ENCODE measurements at places on chromosomes 5 and 9.

DNA sequence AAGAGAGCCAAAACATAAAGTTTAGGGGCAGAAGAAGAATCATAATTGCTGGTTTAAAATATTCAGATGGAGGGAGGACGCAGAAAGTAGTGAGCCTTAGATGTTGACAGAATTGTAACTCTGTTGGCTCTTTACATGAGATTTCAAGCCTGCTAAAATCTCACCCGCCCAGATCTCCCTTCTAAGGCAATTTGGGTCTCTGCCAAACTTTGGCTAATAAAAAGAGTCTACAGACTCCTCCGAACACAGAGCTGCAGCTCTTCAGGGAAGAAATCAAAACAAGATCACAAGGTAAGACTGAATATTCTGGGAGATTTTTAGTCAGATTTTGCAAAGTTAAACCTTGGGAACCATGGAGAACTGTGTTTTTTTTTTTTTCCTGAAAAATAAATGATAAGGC lies at the start of gene IL33:
IL33 (plus strand) TSS at position 246 of the 400 bp plus-strand sequence. CDS start 25,888 bp downstream, outside the sequence.
- DNase-seq: no peak

DNA sequence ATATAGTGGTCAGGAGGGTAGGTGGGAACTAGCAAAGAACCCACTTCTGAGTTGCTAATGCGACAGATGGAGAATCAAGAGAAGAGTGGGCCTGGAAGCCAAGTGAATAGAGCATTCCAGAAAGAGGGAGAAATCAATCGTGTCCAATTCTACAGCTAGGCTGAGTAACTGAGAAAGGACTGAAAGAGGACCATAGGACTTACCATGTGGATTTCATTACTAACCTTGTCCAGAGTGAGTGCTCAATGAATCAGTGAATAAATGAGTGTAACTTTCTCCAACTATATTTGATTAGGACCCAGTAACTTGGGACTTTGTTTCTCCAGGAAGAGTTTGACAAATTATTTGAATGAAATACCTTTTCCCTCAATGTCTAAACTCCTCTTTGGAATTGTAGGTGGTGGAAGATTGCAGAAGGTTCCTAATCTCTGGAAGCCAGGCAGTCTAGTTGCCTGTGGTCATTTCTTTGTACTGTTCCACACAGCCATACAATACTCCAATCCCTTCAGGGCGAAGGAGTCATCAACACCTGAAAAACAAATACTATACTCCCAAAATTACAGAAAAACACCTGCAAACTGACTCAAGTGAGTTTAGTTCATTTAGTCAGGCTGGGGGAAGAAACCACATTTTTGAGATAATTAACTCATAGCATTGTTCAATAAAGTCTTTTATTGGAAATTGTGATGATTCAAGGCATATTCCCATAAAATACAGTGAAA lies 2.6 kb upstream of the F2RL1 start:
- no peak for DNase-seq

DNA sequence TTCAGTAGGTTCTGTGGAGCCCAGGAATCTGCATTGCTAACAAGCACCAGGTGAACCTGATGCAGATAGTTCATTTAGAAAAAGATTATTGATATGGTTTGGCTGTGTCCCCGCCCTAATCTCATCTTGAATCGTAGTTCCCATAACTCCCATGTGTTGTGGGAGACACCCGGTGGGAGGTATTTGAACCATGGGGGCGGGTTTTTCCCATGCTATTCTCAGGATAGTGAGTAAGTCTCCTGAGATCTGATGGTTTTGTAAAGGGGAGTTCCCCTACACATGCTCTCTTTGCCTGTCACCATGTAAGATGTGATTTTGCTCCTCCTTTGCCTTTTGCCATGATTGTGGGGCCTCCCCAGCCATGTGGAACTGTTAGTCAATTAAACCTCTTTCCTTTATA lies 212.0 kb downstream of the RAB3C start:
- DNase-seq: no peak

- no peak for DNase-seq
Measured at GRCh38 chr9:114791736-114792135, 14.1 kb downstream of the TNFSF15 start.

GRCh38 chr5:126829098-126829497 lies 52.2 kb downstream of the LMNB1 start:
- DNase-seq: no peak

DNA sequence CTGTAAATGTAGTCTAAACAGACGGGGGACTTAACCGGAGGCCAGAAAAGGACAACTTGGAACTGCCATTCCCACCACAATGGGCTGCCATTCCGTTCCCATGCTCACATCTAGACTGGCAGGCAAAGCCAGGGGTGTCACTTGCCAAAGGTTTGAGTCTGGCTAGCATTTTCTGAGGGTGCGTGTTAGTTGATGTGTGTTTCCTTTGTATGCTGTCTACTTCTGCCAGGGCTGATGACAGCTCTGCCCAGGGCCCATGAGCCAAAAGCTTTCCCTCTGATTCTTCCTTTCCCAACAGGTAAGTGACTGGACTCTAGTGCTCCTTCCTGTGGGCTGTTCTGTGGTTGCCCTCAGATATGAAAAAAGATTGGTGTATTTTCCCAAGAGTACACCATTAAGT lies 68.0 kb downstream of the ZNF608 start:
- no peak for DNase-seq

DNA sequence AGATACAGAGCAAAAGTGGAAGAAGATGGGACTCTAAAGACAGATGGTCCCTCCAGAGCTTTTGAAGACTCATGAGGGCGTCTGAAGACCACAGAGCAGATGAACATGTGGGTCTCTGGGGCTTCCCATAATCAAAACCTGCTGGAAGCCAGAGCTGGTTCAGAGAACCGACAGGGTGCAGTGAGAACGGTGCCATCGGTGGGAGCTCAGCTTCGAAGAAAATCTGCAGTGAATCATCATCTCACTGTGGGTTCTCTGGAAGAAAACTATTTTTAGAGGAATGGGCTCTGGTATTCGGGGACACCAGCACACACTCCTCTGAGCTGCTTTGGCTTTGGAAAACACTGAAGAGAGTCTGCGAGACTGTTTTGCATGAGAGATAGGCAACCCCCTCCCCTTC lies 222.4 kb upstream of the PANK3 start:
- no peak for DNase-seq

- no peak for DNase-seq
Measured at GRCh38 chr5:158017469-158017868, 158.5 kb upstream of the CLINT1 start.

DNA sequence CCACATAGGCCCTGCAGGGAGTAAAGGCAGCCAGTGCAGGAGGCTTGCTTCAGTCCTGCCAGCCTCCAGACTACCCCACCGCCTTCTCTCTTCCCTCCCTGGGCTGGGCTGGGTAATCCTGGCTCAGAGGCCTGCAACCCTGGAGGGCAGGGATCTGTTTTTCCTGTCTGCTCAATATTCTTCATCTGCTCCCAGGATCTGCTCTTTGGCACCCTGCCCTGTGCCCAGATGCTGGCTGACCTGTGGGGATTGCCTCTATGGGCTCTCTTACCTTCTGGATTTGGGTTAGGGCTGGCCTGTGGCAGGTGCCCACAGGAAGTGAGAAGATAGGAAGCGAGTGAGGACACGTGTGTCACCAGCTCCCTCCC lies 7.3 kb upstream of the ANGPTL2 start:
- no peak for DNase-seq

GRCh38 chr5:39323542-39323941 lies 40.8 kb downstream of the C9 start:
- no peak for DNase-seq

- DNase-seq: no peak
Measured at GRCh38 chr9:85647571-85647970, 94.2 kb downstream of the AGTPBP1 start.

GRCh38 chr9:127423476-127423933 lies 677 bp upstream of the ZNF79 start:
- no peak for DNase-seq

GRCh38 chr5:128532776-128533175 lies 5.3 kb downstream of the FBN2 start:
- DNase-seq: no peak

GRCh38 chr5:5360941-5361520 lies 61.4 kb upstream of the ICE1 start:
- no peak for DNase-seq

DNA sequence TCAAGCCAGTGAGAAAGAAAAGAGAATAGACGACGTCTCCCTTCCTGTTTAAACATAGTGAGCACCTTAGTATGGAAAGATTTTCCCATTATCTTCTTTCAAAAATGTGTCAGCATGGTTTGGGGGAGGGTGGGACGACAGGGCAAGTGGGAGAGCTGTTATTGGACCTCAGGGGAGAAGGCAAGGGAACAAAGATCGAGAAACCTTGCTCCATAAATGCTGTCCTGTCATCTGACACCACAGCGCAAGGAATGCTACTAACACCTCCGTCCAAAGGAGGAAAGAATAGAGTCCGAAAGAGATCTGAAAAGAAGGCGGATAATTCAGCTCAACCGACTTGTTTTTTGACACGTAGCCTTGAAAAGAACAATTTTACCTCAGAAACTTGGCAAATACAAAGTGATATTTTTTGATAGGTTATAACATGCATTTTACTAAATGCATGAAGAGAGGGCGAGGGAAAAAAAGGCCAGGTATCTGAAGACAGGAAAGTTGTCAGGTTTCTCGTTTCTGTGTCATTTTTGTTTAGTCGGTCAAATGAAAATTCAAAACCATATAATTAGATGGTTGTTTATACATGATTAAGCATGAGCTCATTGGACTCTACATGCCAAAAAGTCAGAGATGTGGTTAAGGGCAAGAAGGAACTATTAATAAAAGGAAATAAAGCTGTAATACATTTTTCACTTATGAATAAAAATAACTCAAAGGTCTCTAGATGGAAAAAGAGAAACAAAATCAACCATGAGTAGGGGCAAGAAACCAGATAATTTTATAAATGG lies 155.7 kb downstream of the GLIS3 start:
- no peak for DNase-seq

DNA sequence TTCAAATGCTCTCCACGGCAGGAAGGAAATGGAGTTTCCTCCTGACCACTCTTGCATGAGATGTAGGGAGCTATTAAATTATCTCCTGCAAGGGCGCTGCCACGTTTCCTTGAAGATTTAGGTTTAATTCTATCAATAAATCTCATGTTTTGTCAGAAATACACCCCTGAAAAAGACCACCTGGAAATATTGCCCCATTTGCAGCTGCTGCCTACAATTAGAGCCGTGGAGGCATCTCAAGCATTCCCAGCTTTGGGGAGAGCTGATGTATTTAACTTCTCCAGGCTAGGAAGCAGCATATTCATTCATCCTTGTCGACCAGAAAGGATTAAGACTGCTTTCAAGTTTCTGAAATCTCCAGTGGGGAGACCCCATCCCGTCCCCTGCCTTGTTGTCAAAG lies 40.5 kb downstream of the CCNJL start:
- DNase-seq: no peak

- DNase-seq: peak; percentile 35
Measured at GRCh38 chr9:135797507-135798262, 95.7 kb downstream of the KCNT1 start.

- no peak for DNase-seq
Measured at GRCh38 chr5:10854506-10855277, 93.7 kb upstream of the DAP start.

GRCh38 chr9:110276781-110277180 lies 20.5 kb upstream of the TXN start:
- DNase-seq: no peak

DNA sequence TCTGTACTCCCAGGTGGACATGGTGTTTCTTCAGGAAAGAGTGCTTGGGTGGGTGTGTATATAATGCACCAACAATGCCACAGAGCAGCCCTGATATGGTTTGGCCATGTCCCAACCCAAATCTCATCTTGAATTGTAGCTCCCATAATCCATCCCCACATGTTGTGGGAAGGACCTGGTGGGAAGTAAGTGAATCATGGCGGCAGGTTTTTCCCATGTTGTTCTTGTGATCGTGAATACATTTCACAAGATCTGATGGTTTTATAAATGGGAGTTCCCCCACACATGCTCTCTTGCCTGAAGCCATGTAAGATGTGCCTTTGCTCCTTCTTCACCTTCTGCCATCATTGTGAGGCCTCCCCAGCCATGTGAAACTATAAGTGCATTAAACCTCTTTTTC lies 158.5 kb downstream of the NR3C1 start:
- DNase-seq: no peak

DNA sequence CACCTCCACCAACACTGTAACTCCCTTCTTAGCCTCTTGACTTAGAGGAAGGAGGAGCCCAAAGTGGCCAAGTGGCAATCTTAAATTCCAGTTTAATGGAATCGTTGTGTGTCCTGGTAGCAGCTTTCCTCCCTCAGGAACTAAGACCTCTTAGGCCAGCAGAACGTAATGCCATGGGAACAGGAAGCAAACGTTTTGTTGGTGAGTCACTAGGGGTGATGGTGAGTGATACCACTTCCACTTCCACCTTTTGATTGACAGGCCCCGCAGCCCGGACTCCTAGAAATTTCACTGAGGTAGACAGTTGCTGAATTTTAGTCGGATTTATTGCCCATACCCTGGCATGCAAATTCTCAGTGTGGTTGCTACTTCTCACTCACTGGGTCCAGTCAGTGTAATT lies 94.2 kb upstream of the FBN2 start:
- DNase-seq: no peak

- DNase-seq: no peak
Measured at GRCh38 chr5:66722686-66723085, 126.5 kb downstream of the MAST4 start.

DNA sequence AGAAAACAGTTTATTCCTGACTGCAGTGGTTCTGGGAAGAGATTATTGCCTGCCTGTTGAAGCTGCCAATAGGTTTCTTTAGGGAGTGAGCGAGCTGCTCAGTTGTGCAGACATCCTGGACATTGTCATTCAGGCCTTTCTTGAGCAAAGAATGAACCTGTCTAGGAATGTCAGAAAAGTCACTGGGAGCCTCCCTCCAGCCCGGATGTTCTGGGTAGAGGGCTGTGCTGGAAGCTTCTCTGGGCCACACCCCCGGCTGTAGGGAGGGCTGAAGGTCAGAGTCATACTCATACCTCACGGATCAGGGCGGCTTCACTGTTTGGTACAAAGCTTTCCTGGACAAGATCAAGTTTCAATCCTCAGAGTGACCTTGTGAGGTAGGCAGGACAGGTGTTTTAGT lies 33.4 kb upstream of the TBC1D2 start:
- DNase-seq: no peak

DNA sequence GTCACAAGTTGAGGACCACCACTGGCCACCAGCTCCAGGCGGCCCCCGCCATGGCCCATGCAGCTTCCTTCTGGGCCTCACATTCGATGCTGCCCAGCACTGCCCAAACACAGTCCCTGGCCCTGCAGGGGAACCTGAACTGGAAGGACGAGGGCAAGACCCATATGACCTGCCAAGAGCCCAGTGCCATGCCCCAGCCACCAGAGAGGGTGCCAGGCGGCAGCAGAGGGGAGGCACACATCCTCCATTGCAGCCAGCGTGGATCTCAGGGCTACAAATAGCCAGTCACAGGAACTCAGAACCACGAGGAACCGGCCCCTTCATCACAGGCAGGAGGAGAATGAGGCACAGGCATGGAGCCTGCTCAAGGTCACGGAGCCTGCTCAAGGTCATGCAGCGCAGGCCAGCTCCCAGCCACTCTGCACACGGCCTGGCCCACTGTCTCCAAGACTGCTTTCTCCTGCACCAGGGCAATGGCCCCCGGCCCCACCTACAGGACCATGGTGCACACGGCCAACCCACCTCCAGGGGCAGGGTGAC lies 69.6 kb downstream of the SEMA4D start:
- no peak for DNase-seq
